ENCODE measurements at places on chromosomes 4 and X. TPM values are rescaled to one million over a fixed set of nuclear protein-coding genes. Genes with fewer than 3 reads are reported as not detected.

- no peak for DNase-seq
- peaks cover 5% of the 10 kb centered on the region for H3K36me3 ChIP-seq
- H3K4me1 ChIP-seq = peaks cover 11% of the 10 kb centered on the region
These were observed 1.5 kb upstream of the PUDP start for GRCh38 chrX:7149411-7149810.

GRCh38 chrX:24266996-24267395 lies 46.9 kb downstream of the SUPT20HL2 start:
- peaks cover 2% of the 10 kb centered on the region for H3K27me3 ChIP-seq
- no peak for DNase-seq
- H3K27ac ChIP-seq = no peak overlapping the region
- H3K4me3 ChIP-seq = no peak overlapping the region
- H3K36me3 ChIP-seq = no peaks in the 10 kb centered on the region
- peaks cover 4% of the 10 kb centered on the region for H3K4me1 ChIP-seq

DNA sequence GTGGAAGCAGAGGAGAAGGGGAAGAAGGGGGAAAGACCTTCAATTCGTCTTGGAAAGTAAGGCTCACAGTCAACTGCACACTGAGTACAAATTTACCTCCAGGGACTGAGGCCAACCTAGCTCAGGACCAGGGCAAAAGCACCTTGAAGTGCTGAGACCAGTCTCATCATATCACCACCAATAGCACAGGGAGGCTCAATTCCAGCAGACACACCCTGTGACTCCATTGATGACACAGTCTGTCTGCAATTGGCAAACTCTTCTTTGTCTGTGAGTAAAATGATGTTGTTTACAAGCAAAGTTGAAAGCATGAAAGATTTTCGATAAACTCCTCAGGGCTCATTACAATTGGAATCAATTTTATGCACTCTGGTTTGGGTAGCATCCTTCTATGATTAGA lies 32.3 kb downstream of the TRIML1 start:
- DNase-seq = no peak
- H3K27ac ChIP-seq = no peak overlapping the region
- no peak overlapping the region for H3K4me3 ChIP-seq
- H3K27me3 ChIP-seq = no peaks in the 10 kb centered on the region
- no peaks in the 10 kb centered on the region for H3K4me1 ChIP-seq
- H3K36me3 ChIP-seq = no peaks in the 10 kb centered on the region

- DNase-seq = no peak
- H3K27ac ChIP-seq = no peak overlapping the region
- H3K27me3 ChIP-seq = no peaks in the 10 kb centered on the region
- H3K4me1 ChIP-seq = no peaks in the 10 kb centered on the region
These were observed 493.7 kb downstream of the MAGEE1 start for GRCh38 chrX:76921176-76921575.

DNA sequence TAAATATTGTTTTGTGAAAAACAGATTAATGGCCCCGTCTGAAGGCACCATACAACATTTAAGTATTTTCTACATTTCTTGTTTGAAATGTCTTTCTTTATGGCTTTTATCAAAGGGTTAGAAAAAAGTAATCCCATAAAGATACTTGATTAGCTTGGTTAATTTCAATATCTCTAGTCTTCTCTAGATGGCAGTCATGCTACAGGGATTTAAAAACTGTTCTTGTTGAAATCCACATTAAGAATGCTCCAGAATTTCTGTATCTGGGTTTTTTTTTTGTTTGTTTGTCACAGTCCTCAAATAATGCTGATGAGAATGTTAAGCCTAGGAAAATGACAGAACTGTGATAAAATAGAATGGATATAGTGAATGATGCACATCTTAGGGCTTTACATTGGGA lies 109.0 kb upstream of the AADAT start:
- H3K27ac ChIP-seq = no peak overlapping the region
- no peak overlapping the region for H3K4me3 ChIP-seq
- no peaks in the 10 kb centered on the region for H3K36me3 ChIP-seq
- no peaks in the 10 kb centered on the region for H3K27me3 ChIP-seq
- no peak for DNase-seq

GRCh38 chr4:80266902-80267380 lies 477 bp downstream of the FGF5 start:
- H3K4me1 ChIP-seq = peaks cover 14% of the 10 kb centered on the region
- H3K4me3 ChIP-seq = no peak overlapping the region
- no peak overlapping the region for H3K27ac ChIP-seq
- H3K36me3 ChIP-seq = no peaks in the 10 kb centered on the region
- peaks cover 83% of the 10 kb centered on the region for H3K27me3 ChIP-seq

Gene ARMCX2
- total RNA-seq = 9.9 TPM

DNA sequence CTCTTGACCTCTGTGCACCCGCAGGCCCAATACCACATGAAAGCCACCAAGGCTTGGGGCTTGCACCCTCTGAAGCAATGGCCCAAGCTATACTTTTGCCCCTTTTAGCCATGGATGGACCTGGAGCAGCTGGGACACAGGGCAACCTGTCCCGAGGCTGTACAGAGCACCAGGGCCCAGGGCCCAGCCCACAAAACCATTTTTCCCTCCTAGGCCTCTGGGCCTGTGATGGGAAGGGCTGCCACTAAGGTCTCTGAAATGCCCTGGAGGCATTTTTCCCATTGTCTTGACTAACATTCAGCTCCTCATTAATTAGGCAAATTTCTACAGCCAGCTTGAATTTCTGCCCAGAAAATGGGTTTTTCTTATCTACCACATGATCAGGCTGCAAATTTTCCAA lies 79.9 kb upstream of the GABRA3 start:
- no peak overlapping the region for H3K4me3 ChIP-seq
- H3K4me1 ChIP-seq = no peaks in the 10 kb centered on the region
- no peaks in the 10 kb centered on the region for H3K27me3 ChIP-seq

DNA sequence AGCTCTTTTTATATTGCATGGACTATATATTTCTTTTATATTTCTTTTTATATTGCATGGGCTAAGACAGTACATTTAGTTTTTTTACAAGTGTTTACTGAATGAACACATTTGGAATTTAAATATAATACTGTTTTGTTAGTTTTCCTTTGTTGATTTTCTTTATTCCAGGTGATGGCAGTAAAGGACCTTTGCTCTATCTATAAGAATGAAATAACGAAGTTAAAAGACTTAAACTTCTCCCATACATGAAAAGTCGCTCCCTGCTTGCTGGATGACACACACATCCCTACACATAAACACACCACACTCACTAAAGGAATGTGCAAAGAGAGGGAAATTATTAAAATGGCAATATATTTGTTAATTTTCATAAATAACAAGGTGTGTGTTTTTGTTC lies 102.5 kb upstream of the ANXA10 start:
- no peak for DNase-seq
- no peaks in the 10 kb centered on the region for H3K27me3 ChIP-seq
- H3K4me3 ChIP-seq = no peak overlapping the region
- H3K4me1 ChIP-seq = no peaks in the 10 kb centered on the region
- no peak overlapping the region for H3K27ac ChIP-seq

DNA sequence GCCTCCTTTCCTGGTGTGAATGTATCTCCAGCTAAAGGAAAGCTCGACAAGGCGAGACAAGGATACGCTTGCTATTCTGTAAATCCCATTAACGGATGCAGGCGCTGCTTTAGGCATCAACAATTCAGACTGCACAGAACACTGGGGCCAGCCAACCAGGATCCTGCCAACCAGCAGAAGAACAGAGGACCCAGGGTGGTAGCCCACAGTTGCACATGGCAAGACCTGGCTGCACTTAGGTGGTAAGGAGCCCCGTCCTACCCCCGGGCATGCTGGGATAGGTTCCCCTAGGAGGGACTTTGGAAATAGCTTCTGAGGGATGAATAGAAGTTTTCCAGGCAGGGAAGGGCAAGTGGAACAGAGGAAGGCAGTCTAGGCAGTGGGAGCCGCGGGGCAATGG lies 20.7 kb downstream of the PSAPL1 start:
- DNase-seq = no peak
- no peak overlapping the region for H3K4me3 ChIP-seq
- H3K27ac ChIP-seq = no peak overlapping the region
- no peaks in the 10 kb centered on the region for H3K4me1 ChIP-seq
- H3K36me3 ChIP-seq = no peaks in the 10 kb centered on the region
- H3K27me3 ChIP-seq = peaks cover 2% of the 10 kb centered on the region
